ENCODE measurements at places on chromosomes 16 and 17.

GRCh38 chr16:72612718-72613117 lies 435.2 kb downstream of the ZFHX3 start:
- no peak for DNase-seq

- DNase-seq, result no peak
Measured at GRCh38 chr17:57004944-57005579, 27.1 kb downstream of the SCPEP1 start.

DNA sequence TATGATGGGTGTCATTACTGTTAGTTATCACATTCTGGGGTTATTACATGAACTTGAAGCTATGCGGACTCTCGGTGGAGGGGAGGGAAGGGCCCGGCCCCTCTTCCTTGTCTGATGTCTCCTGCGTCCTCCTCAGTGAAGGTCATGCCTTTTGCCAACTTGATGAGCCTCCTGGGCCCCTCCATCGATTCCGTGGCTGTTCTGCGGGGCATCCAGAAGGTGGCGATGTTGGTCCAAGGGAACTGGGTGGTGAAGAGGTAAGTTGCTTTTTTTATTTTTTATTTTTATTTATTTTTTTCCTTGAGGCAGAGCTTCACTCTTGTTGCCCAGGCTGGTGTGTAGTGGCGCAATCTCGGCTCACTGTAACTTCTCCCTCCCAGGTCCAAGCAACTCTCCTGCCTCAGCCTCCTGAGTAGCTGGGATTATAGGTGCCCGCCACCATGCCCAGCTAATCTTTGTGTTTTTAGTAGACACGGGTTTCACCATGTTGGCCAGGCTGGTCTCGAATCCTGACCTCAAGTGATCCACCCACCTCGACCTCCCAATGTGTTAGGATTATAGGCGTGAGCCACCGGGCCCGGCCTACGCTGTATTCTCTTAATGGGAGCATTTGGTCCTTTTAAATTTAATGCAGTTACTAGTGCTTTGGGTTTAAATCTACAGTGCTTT lies 21.6 kb downstream of the POLR3E start:
- no peak for DNase-seq

DNA sequence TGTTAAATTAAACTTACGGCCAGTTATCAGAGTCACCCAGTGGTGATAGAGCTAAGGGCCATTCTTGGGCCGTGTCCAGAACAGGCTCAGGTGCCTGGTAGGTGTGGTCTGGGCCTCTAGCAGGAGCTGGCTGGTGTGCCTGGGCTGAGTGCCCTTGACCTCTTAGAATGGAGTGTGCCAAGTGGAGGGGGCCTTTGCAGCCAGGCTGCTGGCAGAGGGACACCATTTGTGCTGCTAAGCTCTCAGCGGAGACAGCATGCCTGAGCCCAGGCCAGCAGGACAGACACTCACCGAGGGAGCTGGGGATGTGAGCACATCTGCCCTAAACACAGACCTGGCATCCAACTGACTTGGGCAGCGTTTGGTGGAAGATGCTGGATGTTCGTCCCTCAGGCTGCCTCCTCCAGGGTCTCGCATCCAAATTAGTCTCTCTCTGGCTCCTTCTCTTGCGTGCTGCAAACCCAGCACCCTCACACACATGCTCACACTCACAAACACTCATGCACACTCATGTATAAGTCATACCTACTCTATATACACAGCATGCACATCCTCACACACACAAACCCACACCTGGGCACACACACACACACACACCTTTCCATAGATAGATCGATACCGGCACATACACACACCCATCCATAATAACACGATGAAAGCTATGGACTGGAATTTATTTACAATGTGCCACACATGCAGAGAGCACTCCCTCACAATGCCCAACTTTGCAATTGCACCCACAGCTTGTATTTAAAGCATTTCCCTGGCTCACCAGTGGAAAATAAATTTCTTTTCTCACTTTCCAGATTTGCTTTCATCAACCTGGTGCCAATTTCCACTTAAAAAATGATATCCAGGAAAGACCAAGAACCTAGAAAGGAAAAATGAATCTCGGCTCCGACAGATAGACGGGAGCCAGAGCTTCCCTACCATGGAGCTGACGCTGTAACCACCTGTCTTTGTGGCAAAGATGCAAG lies 33.6 kb upstream of the CDH5 start:
- no peak for DNase-seq

DNA sequence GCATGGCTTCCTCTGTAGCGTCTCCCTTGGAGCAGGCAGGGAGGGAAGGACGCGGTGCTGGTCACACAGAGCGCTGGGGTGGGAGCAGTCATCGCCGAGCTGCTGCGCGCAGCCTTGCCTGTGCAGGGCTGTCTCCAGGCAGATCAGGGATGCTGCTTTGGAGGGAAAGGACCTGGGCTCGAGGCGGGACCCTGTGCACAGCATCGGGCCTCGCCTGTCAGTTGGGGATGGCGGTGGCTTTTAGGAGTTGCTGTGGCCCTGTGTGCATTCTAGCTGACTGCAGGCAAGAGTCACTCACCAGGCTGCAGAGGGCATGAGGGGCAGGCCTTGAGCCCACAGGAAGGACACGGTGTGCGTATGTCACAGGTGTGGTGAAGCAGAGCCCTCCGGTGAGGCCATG lies 10.1 kb downstream of the ACSF3 start:
- DNase-seq, result no peak

Data from epithelial cell of prostate (primary cell).